ENCODE measurements at places on chromosomes 2 and 18.

- DNase-seq = no peak
These were observed 24.7 kb downstream of the PKDCC start for GRCh38 chr2:42072349-42073118.

GRCh38 chr2:75640621-75641121 is 5.9 kb upstream of the MRPL19 start:
- DNase-seq = peak; percentile 22

GRCh38 chr18:70289351-70290312 is 787 bp downstream of the SOCS6 start:
- DNase-seq = no peak

DNA sequence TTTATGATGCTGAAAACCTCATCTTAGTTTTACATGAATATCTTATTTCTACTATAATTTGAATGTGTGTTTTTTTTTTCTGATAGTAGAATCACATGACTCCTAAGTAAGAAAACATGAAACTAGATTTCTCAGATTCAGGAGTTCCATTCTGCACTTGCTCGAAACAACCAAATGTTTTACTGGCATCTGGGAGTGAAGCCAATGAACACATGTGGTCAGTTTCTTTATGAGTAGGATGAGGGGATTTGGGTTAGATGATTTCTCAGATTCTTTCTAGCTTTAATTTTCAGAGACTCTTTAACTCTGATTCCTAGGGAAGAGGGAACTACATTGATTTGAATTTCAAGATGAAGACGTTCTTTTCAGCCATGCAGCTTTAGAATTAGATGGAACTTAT is 225.0 kb upstream of the NT5C1B start:
- no peak for DNase-seq

DNA sequence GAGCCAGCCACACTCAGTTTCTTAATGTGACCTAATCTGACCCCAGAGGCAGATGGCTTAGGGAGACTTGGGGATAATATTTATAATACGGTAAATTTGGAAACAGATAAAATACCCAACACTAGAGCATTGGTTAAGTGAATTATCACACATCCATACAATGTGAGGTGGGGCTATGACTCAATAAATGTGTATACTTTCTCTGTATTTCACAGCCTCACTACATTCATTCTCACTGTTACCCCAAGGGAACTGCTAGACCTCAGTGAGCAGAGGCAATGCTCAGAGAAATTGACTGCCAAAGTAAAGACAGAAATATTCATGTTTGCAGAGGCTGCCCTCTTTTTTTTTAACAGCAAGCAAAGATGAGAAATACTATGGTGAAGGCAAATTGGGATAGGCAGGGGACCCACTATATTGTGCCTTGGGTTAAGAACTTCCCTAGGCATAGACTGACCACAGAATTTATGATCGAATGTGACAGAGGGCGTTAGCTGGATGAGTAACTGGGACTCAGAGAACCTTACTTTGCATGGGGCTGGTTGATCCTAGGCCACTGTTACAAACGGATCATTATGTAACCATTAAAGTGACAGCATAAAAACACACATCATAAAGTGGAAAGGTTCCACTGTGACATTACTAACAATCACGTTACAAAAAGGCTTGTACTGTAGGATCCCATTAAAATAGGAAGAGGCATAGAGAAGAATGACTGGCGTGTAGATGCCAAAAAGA is 246.0 kb upstream of the LYPD1 start:
- no peak for DNase-seq

Measured in stimulated activated CD8-positive, alpha-beta memory T cell treated with anti-CD3 and anti-CD28 coated beads, Interleukin-7, amount 100 ng/mL, for 1 hour (primary cell).